Globus pallidus (tissue), 1 donor: ENCODE measurements at places on chromosomes 3 and 15.

- no peak for DNase-seq
Observed at GRCh38 chr15:90421527-90421926, 33.5 kb downstream of the IQGAP1 start.

DNA sequence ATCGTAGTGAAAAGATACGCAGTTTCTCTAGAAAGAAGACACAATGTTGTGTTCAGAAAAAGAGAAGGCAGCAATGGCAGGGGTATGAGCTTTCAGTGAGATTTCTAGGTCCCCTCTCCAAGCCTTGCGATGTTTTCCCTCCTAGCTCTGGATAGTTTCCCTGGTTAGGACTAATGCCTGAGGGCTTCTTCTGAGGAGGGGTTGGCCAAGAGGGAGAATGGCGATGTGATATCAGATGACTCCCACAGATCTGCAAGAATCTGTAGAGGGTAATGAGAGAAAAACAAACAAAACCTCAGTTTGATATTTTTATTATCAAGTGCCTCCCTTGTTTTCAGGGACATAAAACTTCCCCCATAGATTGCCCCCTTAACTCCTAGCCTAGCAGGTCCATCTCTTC, 4.1 kb upstream of the CLDN1 start:
- DNase-seq, result no peak

- no peak for DNase-seq
Observed at GRCh38 chr15:44788748-44789147, 52.4 kb downstream of the TRIM69 start.

GRCh38 chr3:30691249-30691880, 85.0 kb downstream of the TGFBR2 start:
- no peak for DNase-seq

DNA sequence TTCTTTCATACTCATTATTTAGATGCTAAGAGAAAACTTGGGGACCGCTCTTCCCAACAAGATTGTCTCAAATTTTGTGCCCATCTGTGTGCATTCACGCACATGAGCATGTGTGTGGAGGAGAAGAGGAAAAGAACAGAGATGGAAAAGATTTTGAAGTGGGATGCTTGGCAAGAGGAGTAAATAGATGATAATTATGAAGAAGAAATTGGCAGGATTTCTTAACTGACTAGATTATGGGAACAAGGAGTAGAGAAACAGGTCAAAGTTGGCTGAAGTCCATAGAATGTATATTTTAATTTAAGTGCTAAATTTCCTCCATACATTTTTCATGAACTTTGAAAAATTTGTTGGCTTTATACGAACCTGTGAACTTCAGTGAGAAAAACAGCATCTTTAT, 100.1 kb downstream of the ZNF609 start:
- no peak for DNase-seq

DNA sequence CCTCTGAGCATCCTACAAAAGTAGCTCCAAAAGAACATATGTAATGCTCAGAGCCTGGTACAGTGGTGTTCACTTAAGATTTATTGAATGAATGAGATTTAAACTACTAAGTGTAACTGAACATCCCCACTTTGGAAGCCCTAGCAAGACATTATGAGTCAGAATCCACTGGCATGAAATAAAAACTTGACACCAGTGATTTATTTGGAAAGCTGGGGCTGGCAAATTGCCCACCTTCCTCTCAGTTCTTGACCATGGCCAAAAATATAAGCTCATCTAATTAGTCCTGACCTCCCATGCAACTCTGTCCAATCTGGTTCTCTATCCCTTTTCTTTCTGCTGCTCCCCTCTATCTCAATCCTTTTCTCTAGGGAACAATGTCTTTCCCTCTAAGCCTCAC, 418.0 kb downstream of the PLCL2 start:
- no peak for DNase-seq

GRCh38 chr3:127263586-127264231, 24.1 kb downstream of the PRR20G start:
- no peak for DNase-seq

DNA sequence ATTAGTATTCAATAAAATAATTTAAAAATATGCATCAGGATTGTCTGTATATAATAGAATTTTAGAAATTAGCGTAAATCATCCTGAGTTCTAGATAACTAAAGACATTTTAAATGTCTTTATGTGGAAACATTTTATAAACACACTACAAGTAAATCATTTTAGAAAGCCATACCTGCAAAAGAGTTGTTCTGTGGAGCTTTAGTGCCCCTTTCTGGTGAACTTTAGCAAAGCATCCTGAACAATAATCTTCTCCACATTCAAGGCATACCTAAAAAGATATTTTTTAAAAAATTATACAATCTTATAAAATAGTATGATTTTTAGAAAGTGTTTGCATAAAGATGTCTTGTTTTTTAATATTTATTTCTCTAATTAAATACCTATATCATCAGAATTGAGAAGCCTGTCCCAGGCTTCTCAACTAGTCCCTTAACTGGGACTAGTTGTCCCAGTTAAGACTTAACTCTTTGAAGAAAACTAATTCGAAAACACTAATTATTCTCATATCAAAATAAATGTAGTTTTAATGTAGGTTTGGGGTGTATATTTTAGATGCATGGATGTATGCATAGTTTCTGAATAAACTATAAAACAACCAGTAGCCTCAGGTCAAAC, 29.7 kb downstream of the ZBBX start:
- peak; percentile 11 for DNase-seq

DNA sequence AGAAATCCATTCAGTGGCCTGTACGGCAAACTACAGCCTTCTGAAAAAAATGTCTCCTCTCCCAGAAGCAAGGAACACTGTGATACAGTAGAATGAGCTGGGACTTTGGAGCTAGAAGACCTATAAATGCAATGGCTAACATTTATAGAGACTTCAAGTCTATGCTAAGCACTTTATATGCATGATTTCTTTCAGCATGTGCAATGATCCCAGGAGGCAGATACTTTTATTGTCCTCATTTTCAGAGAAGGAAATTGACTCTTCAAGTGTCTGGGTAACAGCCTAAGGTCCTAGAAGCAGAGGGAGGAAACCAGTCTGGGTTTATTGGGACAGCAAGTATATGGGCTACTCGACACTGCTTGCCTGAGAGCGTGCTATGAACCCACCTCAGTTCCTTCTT, 140.9 kb downstream of the ALDH1A2 start:
- DNase-seq, result no peak

DNA sequence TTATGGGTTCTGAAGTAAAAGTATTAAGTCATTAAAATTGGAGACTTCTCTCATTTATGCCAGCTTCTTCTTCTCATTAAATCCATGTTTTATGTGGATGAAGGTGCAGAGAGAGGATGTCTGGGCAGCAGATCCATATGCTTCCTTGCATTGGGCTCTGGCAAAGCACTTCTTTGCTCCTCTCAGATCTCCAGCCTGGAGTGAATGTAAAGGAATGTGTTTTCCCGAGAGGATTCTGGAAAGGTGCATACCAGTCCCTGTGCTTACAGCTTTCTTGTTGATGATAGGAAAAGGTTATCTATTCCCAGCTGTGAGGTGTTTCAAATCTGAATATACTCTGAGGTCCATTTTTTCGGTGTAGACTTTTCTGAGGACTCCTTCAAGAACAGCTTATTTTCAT, 79.9 kb upstream of the PEX5L start:
- DNase-seq, result no peak

GRCh38 chr3:111812701-111813100, 46.4 kb upstream of the PHLDB2 start:
- DNase-seq, result no peak

DNA sequence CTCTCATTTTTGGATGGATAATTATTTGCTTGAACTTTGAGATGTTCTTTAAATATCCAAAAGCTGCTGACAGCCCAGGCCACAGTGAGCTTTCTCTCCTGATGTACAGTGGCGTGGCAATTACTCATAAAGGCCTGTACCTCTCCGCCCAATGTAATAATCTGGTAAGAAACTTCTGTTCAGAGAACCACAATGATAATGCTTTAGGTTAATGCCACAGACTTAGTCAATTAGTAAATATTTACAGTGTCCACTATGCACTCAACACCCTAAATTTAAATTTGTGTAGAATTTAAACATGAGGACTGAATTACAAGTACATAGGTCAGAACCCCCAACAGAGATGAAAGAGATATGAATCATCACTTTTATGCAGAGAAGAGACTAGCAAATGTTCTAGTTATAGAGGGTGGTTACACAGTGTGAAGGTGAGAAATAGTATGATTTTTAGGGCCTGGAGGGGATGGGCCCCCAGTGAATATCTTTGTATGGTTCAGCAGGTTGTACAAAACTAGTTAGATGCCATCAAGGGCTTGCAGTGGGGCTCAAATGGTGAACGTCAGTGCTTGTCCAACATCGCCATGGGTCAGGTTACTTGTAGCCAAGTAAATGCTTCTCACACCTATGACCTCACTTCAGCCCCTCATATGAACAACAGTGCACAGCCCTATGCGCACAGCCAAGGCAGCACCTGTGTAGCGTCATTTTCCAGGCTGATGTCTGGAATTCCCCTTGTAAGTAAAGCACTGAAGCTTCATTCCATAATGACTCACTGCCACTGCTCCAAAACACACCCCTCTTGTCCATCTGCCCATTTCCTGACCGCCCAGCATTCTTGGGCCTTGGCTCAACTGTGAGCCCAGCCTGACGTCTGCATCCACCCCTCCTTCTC, 13.3 kb downstream of the ABHD2 start:
- no peak for DNase-seq

DNA sequence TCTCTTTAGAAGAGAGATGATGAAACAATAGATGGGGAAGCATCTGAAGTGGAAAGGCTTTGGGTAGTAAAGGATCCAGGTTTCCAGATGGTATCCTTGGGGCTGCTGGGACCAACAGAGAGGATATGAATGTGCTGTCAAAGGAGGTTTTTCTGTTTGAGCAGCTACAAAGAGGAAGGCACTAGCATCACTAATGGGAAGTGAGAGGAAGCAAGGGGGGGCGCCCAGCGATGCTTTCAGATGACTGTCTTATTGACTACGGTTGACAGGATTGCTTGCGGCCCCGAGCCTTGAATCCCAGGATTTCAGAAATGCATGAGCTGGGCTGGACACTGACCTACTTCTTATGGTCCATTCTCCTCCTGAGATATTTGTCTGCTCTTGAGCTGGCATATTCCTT, 103.8 kb upstream of the GALNT15 start:
- no peak for DNase-seq

DNA sequence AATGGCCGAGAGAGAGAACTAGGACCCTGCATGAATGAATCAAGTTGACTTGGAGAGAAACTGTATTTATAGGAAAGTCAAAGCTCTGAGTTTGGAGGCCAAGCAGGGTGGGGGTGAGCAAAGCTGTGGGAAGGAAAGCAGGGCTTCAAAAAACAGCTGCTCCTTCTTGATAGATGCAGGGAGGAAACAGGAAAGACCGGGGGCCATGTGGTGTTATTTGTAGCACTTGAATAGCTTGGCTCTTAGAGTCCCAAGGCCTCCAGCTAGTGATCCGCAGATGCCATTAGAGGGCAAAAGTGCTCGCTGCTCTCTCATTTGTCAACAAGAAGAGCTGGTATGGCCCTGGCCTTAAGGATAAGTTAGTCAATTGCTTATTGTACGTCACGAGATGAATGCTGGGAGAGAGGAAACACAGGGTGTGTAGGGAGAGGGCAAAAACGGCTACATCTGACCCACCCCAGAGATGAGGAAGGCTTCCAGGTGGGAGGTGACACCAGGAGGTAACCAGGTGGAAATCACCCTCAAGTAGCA, at the start of gene ALG1L2:
ALG1L2 (plus strand) TSS at position 481 of the 531 bp plus-strand sequence. CDS start 186 bp downstream, outside the sequence.
- no peak for DNase-seq

DNA sequence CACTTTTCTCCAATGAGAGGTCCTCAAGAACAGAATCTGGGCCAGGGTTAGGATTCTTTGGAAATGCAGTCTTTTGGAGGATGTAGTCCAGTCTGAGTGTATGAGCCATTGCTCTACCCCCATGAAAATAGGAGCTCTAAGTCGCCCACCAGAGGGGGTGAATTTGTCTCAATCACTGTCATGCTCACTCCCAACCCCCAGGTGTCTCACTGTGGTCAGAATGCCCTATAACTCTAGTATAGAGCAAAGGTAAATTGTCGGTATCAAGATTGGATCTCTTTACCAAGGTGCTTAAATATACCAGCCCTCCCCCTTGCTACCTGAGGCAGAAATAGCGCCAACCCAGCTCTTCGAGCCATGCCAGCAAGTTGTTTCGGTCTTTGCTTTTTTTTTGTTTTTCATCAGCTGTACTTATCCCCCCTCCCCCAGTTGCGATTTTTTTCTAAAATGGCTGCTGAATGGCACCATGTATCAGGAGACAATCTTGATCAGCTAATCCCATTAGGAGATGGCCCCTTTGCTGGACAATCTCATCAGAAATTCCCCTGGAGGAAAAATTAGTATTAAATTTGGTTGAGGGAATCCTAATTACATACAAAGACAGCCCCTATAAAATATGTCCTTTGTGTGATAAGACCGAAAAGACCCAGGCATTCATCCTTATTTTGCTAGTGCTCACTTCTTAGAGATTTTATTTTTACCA, 130.7 kb downstream of the EBLN2 start:
- DNase-seq, result no peak

DNA sequence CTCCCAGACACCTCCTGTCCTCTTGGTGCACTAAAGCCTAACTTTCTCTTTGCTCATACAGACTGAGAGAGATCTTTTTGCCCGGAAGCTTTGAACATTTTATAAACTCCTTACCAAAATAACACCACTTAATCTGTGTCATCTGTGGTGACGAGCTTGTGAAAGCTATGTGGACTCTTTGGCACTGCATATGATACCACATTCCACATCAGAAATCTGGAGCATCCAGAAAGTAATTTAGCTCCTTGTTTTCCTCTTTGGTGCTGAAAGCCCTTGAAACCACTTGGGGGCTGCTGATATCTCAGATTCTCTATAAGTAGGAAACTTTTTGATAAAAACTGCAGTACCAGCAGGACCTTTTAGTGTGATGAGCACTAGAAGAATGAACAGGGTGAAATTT, 128.3 kb downstream of the ALCAM start:
- DNase-seq, result no peak

GRCh38 chr3:117628823-117629291, 919.3 kb downstream of the TUSC7 start:
- DNase-seq, result peak; percentile 33

- DNase-seq, result no peak
Observed at GRCh38 chr3:94734206-94734605, 671.3 kb downstream of the NSUN3 start.

GRCh38 chr3:12966847-12967605, 106.2 kb downstream of the IQSEC1 start:
- DNase-seq, result no peak
